Activated naive CD4-positive, alpha-beta T cell treated with anti-CD3 and anti-CD28 coated beads, Interleukin-2, amount 50 U/mL, for 72 hours (primary cell): ENCODE measurements at places on chromosomes 16 and 17.

DNA sequence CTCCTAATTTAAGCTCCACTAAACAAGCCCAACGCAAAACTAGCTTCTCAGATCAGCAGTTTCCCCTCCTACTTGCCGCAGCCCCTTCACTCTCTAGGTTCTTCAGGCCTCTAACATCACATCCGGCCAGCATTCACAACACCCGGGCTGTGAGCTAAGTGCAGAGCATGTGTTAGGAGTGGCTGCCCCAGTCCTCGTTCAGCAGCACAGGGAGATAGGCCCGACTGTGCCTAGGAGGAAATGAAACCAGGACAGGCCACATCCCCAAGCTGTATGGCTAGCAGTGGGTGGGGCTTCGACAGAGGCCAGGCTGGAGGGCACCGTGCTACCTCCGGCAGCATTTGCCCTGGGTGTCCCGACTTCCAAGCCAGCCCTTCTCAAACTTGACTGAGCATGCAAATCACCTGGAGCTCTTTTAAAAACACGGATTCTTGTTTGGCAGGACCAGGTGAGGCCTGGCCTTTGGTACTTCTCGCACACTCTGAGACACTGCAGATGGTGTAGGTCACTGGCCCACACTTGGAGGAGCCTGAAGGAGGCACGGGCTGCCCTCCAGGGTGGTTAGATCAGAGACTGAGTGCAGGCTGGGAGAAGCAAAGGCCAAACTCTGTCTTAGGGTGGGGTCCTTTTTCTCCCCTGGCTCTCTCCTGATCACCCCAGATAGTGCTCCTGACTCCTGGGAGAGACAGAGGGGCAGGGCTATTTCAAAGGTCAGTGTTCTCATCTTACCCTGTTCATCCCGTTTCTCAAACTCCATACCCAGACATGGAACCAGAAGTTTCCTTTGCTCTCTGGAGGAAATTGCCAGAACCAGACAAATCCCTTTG, 202.0 kb downstream of the C16orf78 start:
- DNase-seq = no peak

- peak; percentile 61 for DNase-seq
Observed at GRCh38 chr17:77772461-77772897, 186.0 kb upstream of the TNRC6C start.

DNA sequence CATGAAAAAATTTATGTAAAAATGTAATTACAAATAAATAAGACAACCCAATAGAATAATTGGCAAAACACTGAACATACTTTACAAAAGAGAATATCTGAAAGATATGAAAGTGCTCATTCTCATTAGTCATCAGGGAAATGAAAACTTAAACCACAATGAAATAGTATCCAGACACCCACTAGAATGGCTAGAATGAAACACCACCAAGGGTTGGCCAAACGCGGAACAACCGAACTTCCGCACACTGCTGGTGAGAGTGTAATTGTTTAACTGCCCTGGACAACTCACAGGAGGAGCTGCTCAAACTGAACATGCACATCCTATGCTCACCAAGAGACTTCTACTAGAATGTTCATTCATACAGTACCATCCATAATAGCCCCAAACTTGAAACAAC, 5.8 kb upstream of the ZDHHC7 start:
- no peak for DNase-seq

GRCh38 chr17:44779211-44780025, 20.6 kb downstream of the ADAM11 start:
- DNase-seq = peak; percentile 87

DNA sequence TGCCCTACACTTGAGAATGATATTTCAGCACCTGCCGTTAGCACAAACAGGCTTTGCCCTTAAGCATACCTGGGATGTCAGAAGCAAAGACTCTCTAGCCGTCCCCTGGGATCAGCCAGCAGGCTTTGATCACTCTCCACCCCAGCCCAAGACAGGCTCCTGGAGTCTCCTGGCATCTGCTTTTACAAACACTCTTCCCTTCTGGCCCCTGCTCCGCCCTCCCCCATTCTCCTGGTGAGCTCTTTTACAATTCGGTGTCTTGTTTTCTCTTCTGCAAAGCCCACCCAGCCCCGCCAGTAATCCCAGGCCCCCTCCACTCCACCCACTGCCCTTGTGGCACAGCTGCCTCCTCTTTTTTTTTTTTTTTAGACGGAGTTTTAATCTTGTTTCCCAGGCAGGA, 50.4 kb downstream of the KATNIP start:
- no peak for DNase-seq

GRCh38 chr17:5629128-5629527, 44.8 kb upstream of the NLRP1 start:
- DNase-seq = no peak

DNA sequence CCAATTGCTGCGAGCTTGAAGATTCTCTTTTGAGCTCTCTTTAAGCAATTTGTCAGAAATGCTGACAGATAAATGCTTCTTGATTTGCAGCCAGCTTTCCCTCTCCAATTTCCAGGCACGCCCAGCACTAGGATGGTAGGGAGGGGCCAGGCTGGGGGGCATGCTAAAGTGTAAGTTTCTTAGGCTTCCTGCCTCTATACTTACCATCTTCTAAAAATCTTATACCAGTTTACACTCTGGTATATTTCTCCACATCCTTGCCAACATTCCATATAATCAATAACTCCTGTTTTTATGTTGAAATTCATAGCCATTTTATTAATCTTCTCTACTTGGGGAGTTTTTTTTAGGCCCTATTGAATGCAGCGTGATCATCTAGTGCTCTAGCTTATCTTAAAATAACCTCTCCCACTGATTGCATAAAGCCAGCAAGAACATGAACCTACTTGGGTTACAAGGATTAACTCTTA, 17.5 kb downstream of the ACSF2 start:
- DNase-seq = no peak

DNA sequence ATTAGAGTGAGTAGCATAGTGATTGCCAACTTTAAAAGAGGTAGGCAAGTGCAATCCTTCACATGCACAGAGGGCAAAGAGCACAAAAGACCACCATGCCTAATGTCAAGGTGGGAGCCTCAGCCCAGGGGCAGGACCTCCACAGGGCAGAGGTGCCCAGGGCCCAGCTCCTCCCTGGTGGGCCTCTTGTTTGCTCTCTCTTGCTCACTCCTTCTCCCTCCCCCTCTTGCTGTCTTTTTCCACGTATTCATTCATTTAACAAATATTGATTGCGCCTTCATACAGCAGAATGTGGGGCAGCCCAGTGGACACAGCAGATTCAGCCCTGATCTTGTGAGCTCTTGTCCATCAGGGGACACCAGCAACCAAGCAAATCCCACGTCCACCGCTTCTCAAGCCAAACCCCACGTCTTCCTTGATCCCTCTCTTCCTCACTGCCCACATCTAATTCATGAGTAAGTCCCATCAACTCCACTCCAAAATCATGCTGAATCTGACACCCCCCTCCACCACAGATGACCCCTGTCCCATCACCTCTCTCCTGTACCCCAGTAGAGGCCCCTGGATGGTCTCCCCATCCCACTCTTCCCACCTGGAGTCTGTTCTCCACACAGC, 44.1 kb upstream of the RPL38 start:
- no peak for DNase-seq

DNA sequence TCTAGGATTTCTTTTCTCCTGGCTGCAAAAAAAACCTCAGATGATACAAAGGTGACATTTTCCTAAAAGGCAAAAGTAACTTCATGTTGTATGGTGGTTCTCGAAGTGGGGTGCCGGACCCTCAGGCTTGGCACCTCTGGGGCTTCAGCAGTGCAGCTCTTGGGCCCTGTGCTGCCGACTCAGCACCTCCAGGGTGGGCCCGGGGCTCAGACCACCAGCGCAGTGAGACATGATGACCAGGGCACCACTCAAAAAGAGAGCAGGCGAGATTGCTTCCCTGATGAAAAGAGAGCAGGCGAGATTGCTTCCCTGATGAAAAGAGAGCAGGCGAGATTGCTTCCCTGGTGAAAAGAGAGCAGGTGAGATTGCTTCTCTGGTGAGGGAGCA, 98.7 kb upstream of the ZNF750 start:
- no peak for DNase-seq

DNA sequence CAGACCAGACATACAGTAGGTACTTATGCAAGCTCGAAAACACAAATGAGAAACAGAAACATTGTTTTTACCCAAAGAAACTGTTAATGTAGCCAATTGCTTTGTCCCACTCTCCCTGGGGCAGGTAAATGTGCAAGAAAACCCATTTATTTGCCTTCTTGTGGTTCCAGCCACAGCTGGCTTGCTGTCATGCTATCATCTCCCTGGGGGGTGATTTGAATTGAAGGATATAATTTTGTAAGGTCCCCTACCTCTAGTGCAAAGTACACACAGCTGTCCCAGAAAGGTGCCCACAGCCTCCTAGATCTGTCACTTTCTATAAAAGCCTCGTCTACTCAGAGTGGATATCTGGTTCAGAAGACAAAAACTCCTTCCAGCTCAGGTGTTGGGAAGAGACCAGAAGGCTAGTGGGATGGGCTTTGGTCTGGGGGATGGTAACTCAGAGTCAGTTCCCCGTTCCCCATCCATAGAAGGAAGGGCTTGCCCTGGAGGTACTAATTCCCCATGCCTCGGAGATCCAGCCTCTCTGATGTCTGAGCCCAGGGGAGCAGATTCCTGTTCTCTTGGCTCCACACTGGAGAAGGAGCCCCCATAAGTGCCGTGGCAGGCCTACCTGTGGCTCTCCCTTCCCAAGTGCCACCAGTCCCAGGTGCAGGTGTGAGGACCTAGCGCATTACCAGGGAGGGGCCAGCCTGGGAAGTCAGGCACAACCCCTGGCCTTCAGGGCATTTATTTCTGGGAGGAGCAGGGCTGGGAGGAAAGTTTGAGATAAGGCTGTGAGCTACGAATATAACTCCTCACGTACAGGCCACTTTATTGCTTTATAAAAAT, 2.4 kb upstream of the PRR15L start:
- no peak for DNase-seq

- DNase-seq = peak; percentile 26
Observed at GRCh38 chr16:89133457-89134127, 38.0 kb upstream of the CDH15 start.

GRCh38 chr16:51053775-51054174, 97.3 kb downstream of the SALL1 start:
- DNase-seq = no peak

DNA sequence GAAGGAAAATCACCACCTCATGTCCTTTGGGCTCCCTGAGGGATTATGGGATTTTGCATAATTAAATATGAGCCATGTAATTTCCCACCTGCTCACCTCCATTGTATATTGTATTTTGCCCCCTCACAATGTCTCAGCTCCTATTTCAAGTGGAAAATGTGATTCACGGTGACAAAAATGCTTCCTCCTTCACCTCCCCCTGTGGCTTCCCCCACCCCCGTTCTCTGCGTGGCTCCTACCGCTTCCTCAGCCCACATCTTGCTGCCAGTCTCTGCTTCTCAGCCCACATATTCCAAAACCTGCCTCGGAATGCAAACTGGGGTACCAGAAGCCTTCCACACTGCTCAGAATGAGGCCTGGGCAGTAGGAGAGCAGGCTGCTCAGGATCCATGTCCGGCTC, 394.5 kb upstream of the C16orf82 start:
- DNase-seq = peak; percentile 17

- DNase-seq = no peak
Observed at GRCh38 chr16:66070140-66070917, 296.2 kb upstream of the CDH5 start.

DNA sequence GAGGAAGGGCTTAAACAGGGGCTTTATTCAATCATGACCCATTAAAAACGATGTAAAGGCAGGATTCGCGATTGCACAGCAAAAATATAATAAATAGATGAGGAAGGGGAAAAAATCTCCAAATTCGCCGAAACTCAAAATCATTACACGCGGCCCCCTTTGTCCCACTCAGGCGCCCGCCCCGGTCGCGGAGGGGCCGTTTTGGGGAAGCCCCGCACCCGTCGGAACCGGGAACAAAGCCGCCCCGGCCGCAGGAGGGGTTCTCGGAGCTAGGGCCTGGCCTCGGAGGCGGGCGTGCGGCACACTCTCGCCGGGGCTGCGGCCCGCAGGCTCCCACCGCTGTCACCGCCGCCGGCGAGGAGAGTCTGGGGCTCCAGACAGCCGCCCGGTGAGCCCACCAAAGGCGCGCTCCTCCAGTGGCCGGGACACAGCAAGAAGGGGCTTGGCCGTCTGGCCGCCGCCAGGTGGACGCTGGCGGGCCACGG, 521 bp downstream of the C16orf87 start:
- peak; percentile 62 for DNase-seq

GRCh38 chr16:4160658-4161430, 44.6 kb upstream of the ADCY9 start:
- DNase-seq = no peak

DNA sequence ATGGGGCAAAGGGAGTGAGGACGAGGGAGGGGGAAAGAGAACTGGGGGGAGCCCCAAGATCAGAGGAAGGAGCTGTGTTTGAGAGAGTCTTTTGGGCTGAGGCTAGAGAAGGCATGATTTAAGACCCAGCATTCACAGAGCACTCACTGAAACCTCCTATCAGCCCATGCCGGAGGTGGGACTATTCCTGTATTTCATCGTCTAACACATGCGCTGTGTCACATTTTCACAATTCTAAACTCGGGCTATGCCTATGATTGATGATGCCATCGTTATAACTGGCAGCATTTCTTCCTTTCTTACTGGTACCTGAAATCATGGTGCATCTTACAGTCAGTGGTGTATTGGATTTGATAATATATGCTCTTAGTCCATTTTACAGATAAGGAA, 3.5 kb downstream of the FAM171A2 start:
- DNase-seq = no peak

GRCh38 chr17:60390925-60391470, 935 bp downstream of the USP32 start:
- peak; percentile 26 for DNase-seq

DNA sequence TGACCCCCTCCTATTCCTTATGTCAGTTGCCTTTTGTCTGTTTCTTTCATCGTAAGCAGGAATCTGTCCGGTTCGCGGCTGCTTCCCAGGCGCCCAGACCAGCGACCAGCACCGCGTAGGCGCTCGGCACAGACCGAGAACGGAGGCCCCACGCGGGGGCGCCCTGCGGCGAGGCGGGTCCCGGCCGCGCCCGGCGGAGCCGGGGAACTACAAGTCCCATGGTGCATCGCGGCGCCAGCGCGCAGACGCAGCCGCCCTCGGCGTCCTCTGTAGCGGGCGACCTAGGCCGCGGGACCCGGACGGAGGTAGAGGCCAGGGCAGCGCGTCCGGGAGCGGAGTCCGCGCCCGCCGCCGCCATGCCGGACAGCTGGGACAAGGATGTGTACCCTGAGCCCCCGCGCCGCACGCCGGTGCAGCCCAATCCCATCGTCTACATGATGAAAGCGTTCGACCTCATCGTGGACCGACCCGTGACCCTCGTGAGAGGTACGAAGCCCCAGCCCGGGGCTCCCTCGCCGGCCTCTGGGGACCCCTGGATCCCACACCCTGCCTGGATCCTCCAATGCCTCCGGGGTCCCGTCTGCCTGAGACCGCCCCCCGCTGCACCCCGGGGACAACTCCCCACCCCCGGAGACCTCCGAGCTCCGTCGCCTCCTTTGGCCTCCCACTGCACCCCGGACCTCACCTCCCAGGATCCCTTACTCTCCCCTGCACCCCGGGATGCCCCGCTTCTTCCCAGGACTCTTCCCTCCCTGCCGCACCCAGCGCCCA, at the start of gene NDUFB10:
Gene NDUFB10 (plus strand): TSS at position 270 of the 771 bp plus-strand sequence. CDS start 87 bp downstream, at position 357.
- peak; percentile 97 for DNase-seq

GRCh38 chr17:74858672-74859458, 820 bp downstream of the GRIN2C start:
- DNase-seq = no peak
